ENCODE measurements at places on chromosomes 6 and 20. TPM values are rescaled to one million over a fixed set of nuclear protein-coding genes. Genes with fewer than 3 reads are reported as not detected.

Gene XKR7
- 0.39 TPM for total RNA-seq

Gene CLDN20
- not detected for total RNA-seq

Gene GGT7
- total RNA-seq = 24.1 TPM

Gene HLA-DMB
- total RNA-seq = 6.0 TPM

Gene ASIP
- total RNA-seq = not detected

Gene DLK2
- 1.7 TPM for total RNA-seq

Gene SRXN1
- 26.9 TPM for total RNA-seq

Gene NKX2-4
- total RNA-seq = 6.3 TPM

Gene GRM1
- 2.0 TPM for total RNA-seq

Gene BMP2
- total RNA-seq = 3.8 TPM

Gene PRRT1
- 6.2 TPM for total RNA-seq

Gene RFX6
- 0.94 TPM for total RNA-seq

Gene DCBLD1
- 22.2 TPM for total RNA-seq

Gene SLC52A3
- 187 TPM for total RNA-seq

Gene C6orf58
- total RNA-seq = not detected

Gene HDGFL1
- 92.2 TPM for total RNA-seq

Gene IYD
- total RNA-seq = 1.6 TPM

Gene C6orf163
- total RNA-seq = 17.4 TPM

Gene ANKRD6
- total RNA-seq = 29.8 TPM

Gene SALL4
- 27.8 TPM for total RNA-seq

Gene MMP24
- 1.1 TPM for total RNA-seq

Gene RPS6KA2
- 19.8 TPM for total RNA-seq

Gene MLIP
- total RNA-seq = 0.43 TPM

Gene CCN6
- 3.5 TPM for total RNA-seq

Gene TP53RK
- total RNA-seq = 23.4 TPM

Gene ECT2L
- 0.19 TPM for total RNA-seq

Gene GABRR2
- total RNA-seq = 0.62 TPM

Gene HUS1B
- total RNA-seq = 13.5 TPM

Gene TAP2
- total RNA-seq = 10.2 TPM

Gene RAET1E
- 0.31 TPM for total RNA-seq

Gene PPIL6
- total RNA-seq = 15.2 TPM

Gene PGBD1
- 6.9 TPM for total RNA-seq

Gene TBC1D32
- 37.4 TPM for total RNA-seq

Gene ME1
- total RNA-seq = 32.9 TPM

Gene PLN
- 2.0 TPM for total RNA-seq

Gene TNXB
- 44.0 TPM for total RNA-seq

Gene FOXQ1
- 1.7 TPM for total RNA-seq

Gene COL11A2
- total RNA-seq = 8.6 TPM

Gene AVP
- total RNA-seq = not detected

Gene UST
- 16.0 TPM for total RNA-seq

Gene BTN1A1
- 0.31 TPM for total RNA-seq

Gene FOXF2
- 4.7 TPM for total RNA-seq

Gene IL17F
- total RNA-seq = not detected

Gene TSHZ2
- total RNA-seq = 41.9 TPM

Gene HAO1
- total RNA-seq = 0.16 TPM
